CD8-positive, alpha-beta memory T cell (primary cell): ENCODE measurements at places on chromosomes 7 and 10.

DNA sequence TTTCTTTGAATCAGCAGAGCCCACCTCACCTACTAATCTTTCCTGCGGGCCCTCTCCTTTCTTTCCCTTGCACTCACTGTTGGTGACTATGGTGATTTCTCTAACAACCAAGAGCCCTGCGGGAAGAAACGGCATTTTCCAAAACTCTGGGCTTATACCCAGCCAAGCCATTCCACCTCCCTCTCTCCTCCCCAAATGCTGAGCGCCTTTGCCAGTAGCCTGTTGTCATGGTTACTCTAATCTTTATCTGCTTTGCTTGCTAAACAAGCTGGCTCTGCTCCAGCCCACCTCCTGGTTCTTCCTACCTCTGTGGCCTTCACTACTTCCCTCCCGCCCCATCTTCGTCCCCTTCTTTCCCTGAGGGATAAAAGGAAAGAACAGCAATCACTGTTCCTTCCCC, 86.7 kb downstream of the DGKI start:
- DNase-seq: no peak

DNA sequence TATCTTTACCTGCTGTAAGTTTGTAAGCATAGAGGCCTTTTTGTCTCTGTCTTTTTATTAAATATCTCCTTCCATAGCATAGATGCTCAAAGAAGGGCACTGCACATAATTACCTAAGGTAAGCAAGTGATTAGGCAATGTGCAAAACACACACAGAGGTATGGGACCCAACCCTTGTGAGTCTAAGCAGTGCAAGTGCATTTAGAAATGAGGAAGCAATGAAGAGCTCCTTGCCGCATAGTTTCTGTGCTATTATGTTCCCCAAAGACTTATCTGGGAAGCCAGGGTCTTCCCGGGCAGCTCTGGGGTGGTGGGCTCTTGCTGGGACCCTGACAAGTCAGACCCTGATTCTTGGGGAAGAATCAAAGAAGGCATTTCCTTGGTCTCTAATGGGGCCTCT, 13.5 kb upstream of the MGAM2 start:
- DNase-seq: no peak

GRCh38 chr10:13074563-13075451, 25.2 kb upstream of the OPTN start:
- peak; percentile 13 for DNase-seq

DNA sequence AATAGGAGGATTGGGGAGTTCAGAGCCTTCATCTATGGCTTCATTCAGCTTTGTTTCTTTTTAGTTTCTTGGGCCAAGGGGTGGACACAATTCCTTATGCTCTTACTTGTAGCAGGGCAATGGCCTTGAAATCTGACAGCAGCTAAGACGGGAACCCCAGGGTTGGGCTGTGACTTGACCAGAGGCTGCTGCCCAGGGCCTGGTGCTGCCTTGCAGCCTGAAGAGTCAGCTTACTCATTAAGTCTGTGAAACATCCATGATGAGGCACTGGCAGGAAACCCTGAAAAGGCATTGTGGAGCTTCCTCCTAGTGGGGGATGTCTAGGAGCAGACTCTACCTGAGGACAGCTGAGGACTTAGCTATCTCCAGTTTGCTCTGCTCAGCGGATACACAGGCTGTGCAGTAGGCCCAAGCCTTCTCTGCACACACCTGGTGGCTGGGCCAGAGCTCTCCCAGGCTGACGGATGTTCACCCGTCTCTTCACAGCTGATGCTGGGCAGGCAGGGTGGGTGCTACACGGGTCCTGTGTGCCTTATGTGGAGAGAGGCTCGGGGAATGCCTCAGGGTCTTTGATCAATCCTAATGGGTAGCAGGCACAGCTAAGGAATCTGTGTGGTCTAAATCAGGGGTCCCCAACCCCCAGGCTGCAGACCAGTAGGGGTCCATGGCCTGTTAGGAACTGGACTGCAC, 17.8 kb downstream of the CXCL12 start:
- DNase-seq: no peak

DNA sequence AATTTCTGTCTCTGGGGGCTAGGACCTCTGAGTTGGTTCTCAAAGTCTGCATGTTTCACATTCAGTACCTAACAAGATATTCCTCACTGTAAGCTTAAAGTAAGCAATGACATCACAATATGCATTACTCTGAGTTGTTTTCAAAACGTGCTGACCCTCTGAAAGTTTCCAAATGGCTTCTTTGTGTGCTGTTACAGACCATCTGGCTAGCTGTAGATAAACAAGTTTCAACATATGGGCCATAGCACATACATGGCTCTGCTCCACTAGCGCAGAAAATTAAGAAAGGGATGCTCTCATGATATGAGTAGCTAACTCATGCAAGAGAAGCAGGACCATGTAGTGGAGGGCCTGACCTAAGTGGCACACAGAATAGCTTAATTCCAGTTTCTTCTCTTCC, 119.0 kb downstream of the HTR7 start:
- DNase-seq: no peak
